ENCODE measurements at places on chromosomes 1 and 21.

DNA sequence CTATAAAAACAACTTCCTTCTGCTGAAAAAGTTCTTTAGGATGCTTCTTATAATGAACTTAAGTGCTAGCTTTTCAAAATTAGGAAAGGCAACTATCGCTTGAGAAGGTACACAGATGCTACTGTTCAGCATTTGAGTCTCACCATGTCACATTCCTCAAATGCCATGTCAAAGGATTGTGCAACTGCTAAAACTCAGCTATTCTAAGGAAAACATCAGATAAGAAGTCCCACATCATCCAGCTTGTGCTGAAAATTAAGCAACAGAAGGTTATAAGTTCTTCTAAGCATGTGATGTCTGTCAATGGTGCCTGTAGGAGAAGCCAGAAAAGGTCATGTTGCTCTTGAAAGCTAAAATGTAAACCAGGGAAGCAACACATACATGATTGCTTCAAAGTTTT, 36.5 kb downstream of the MCOLN2 start:
- DNase-seq, result no peak

DNA sequence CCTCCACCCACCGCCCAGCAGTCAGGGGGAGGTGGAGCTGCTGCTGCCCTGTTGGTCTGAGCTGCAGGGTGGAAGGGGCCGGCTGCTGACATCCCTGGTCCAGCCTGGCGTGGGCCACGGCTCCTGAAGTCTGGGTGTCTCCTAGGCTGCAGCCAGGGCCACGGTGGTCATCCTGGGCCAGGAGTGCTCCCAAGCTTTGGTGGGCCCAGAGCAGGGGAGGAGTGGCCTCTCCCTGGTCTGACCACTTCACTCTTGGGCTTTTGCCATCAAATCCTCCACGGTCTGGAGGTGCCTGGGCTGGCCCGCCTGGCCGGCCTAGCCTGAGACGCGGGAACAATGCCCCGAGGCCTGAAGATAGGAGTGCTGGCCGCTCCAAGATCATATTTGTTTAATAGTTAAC, 5.8 kb downstream of the PRDM16 start:
- DNase-seq, result no peak

GRCh38 chr1:99646868-99647267, 955 bp downstream of the PALMD start:
- DNase-seq, result no peak

- DNase-seq, result no peak
Observed at GRCh38 chr1:178353524-178353923, 143.2 kb downstream of the CLEC20A start.

- DNase-seq, result no peak
Observed at GRCh38 chr1:50417946-50418599, 5.2 kb downstream of the DMRTA2 start.

DNA sequence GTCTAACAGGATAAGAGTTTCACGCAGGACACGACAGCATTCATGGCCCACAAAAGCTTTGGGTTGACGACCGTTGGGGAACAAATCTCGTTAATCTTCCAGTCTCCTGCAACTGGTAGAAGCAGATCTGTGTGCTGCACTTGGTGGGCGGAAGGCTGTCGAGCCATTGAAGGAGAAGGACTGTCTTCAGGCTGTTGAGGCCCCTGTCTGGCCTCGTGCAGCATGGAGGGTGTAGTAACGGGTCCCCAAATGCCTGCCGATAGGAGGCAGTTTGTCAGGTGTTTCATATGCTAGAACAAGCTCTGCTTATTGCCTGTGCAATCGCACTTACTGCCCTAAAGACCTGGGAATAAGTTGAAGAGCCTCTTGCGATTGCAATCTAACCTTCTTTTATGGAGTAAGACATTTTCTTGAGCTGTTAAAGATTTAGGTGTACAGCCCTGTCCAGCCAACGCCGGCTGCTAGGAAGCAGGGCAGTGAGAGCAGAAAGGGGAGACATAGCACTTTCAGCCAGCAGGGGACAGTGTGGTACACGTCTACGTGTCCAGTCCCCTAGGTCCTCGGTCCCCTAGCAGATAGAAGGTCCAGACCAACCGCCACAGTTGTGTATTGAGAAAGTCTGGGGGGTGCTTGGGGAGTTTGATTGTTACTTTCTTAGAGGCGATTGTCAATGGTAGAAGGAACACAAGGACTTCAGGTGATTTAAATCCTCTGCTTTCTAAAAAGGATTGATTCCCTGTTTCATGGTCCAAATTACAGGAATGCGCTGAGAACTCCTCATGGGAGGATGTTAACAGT, 102.3 kb upstream of the TMPRSS2 start:
- no peak for DNase-seq

DNA sequence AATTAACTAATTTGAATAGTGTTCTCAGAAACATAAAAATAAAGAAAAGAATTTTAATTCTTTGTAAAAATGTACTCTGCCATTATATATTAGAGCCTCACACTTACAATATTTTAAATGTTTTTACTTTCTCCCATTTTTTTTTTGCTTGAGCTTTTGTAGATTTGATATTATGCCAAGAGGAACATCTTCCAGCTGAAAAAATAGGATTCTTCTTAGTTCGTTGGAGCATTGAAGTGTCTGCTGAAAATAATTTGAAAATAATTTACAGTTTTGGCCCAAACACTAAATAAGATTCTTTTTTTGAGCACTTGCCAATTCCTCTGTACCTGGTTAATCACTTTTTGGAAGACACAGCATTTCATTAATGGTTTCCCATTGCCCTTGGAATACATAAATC, 175.0 kb upstream of the COL11A1 start:
- DNase-seq, result no peak

DNA sequence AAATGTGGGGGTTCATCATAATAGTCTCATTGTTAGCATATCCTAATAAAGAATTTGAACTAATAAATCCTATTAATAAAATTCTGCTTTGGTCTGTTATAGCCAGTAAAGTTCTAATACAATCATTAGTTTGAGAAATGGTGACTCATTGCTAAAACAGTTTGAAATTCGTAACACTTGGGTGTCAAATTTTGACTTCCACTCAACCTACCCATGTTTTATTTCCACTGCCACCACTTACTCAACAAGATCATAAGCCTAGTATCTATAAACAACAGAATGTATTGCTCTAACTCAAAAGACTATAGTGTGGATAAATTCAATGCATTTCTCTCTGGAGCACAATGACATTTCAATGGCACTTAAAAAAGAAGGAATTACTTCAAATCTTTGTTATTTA, 29.1 kb downstream of the LGALS8 start:
- no peak for DNase-seq

DNA sequence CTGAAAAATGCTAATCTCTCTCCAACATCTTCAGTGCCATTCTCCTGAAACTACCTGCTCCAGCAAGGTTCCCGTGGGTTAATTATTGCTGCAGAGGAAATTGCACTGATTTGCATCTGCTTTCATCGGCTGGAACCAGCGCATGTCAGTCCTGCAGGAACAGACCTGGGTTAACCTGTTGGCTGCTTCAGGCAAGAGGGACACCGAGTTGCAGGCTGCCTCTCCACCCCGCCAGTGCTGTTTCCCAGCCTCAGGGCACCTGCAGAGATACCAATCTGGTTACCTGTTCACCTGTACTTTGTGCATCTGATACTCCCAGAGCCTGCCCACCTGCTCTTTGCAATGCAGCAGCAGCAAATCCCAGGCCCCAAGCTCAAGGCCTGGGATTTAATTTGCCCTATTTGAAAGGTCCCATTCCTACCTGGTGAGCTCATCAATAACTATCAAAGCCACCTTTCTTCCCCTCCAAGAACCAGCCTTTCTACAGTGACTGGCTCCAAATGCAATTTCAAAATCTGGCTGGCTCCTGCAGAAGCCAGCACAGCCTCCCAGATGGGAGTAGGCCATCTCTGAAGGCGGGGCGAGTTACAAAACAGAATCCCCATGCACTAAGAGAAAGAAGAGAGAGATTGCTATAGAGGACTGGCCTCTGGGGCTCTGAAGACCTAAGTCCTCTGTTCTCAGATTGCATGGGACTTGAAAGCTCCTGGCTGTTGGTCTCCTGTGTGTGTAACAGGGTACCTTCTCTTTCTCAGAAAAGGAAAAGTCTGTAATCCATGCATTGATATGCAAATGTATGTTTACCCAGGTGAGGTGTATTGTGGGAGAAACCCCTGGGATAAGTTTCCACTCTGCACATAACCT, 67.8 kb downstream of the TOMM20 start:
- no peak for DNase-seq

- peak; percentile 55 for DNase-seq
Observed at GRCh38 chr1:186155594-186155993, 219.5 kb downstream of the TPR start.

GRCh38 chr21:16194095-16194787, 464.5 kb downstream of the USP25 start:
- DNase-seq, result peak; percentile 71

DNA sequence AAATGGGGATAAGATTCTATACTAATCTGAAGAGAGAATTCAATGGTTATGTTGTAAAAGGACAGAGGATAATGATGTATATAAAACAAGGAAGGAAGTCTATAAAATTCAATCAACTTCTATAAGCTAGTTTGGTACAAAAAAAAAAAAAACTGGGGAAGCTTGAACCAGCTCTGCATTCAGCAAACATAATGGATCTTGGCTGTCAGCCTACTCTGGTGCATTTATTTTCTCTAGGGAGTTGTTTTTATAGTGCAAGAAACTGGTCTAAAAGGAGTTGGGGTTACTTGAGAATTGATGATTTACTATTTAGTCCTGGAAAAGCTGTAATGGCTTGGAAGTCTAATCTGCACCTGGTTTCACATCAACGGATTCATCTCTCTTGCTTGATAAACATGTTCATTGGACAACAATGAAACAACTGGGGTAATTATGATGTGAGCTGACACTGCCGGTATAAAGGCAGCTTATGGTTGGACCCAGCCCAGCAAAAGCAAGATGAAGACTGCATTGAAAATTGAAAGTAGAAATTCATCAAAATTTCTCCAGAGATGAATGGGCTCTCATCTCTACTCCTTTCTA, 199.4 kb upstream of the NRIP1 start:
- DNase-seq, result no peak

DNA sequence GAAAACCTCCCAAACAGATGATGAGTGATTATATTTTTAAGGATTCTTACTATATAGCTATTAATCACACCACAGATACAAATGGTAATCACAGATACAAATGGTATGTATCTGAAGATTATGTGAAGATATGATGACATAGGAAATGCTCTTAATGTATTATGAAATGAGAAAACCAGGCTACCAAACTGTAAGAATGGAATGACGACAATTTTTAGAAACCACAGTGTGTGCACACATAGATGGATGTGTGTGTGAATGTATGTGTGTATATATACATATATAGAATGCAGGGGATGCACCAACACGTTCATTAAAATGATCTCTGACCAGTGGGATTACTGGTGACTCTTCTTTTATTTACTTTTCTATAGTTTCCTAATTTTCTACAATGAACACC, 21.5 kb upstream of the ENAH start:
- DNase-seq, result no peak

DNA sequence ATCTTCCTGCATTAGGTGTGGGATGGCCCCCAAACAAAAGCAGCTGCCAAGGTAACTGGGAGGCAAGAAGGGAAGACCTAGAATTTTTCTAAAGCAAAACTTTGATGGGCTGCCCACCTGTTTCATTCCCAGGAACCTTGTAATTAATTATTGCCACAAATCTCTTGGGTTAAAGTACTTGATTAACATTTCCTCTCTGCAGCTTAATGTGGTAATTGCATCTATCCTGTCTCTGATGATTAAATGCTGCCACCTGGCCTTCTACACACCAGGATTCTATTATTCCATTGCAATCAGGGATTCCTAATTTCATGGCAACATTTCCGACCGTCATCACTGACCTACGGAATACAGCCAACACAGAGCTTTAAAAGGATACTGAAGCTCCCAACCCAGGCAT, 68.3 kb upstream of the RC3H1 start:
- no peak for DNase-seq

GRCh38 chr1:58739856-58740466, 40.1 kb upstream of the MYSM1 start:
- no peak for DNase-seq

DNA sequence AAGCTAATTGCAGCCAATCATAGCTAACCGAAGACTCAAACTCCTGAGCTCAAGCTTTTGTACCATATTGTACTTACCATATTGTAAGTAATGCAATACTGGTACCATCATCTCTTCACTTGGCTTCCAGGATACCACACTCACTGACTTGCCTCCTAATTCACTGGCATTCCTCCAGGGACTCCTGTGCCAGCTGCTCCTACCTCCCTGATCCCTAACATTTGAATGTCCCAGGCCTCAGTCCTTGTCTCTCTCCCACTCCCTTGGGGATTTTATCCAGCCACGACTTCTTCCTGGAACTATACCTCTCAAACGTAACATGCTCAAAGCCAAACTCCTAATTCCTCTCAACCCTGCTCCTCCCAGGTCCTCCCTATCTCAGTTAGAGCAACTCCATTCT, 33.8 kb downstream of the USP48 start:
- no peak for DNase-seq

- DNase-seq, result no peak
Observed at GRCh38 chr21:29749223-29749622, 190.6 kb downstream of the GRIK1 start.

DNA sequence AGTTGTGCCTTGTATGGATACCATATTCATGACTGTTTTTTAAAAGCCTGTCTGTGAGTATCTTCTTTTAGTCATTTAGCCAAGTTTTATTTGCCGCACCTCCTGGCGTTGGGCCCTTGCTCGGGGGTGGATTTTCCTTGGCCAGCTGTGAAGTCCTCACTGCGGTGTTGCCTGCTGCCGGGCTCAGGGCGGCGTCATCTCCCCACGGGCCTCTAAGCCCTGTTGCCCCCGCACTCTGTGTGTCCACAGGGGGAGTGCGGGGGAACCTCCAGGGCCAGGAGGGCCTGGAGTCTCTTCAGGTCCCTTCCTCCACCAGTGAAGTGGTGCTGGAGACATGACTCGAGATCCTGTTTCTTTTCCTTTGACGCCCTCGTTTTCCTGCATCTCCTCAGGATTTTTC, 65.8 kb upstream of the DIP2A start:
- no peak for DNase-seq

GRCh38 chr21:46000182-46000730, 18.7 kb downstream of the COL6A1 start:
- no peak for DNase-seq

GRCh38 chr1:210293171-210293607, 35.5 kb upstream of the HHAT start:
- DNase-seq, result no peak

DNA sequence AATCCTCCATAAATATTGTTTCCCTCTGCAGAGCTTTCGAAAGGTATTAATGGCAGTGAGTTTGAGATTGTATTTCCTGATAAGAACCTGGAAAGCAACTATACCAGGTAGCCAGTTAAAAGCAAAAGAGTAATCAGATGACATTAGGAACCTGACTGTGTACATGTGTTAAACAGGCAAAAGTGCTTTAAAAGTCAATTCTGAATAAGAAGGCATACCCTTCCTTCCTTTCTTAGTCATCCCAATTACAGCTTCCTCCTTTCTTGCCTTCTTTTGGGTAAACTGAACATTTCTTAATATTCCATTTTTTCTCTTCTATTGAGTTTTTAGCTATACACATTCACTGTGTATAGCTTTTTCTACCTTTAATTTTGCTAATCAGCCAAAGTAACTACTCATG, 144.7 kb downstream of the ZNF281 start:
- DNase-seq, result no peak

Measured in non-pigmented ciliary epithelial cell (primary cell).